ENCODE measurements at places on chromosomes 5 and 9.

GRCh38 chr5:513216-514100 is 10.8 kb downstream of the SLC9A3 start:
- DNase-seq, result no peak

DNA sequence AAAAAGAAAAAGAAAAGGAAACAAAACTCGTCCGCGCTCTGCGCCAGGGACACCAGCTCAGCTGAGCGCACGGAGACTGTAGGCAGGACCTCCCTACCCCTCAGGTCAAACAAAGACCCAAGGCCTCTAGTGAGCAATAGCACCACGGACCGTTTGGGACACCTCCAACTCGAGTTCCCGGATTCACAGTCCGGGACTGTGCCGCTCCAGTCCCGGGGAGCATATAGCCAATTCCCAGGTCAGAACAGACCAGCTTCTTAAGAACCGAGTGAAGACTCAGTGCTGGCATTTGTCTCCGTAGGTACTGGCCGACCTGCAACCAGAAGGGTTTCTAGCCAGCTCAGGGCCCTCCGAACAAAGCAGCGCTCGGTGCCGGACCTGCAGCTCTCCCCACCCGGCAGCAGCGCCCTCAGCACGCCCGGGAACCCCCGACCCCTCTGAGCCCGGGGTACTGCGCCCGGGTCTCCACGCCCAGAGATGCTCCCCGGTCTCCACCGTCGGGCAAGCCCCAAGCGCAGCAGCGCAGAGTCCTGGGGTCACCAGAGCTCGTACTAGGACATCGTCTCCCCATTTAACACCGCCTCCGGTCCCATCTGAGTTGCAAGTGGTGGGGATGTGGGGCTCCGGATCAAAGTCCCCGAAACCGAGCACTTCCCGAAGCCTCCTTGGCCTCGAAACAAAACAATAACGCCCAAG is 591 bp downstream of the ABCA1 start:
- DNase-seq, result no peak

DNA sequence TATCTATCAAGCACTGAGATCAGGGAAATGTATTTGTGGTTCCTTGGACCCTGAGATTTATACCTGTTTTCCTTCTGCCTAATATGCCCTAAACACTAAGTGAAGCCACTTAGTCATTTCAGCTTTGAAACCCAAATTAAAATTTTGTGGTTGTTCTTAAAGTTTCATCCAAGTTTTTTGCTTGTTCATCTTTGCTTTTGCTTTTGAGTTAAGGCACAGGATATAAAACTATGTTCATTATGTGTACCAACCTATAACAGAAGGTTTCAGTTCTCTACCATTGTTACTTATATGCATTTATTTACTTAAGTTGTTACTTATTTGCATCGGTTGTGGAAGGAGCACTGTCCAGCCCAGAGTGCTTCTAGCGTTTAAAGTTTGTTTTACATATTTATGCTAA is 382.3 kb downstream of the PTPRD start:
- no peak for DNase-seq

DNA sequence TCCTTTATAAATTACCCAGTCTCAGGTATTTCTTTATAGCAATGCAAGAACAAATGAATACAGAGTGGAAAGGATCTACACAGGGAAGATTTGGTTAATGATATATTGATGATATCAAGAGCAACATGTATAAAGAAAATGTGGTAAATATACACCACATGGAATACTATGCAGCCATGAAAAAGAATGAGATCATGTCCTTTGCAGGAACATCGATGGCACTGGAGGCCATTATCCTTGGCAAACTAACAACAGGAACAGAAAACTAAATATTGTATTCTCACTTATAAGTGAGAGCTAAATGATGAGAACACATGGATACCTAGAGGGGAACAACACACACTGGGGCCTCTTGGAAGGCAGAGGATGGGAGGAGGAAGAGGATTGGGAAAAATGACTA is 19.9 kb upstream of the PUM3 start:
- DNase-seq, result no peak

- DNase-seq, result no peak
Observed at GRCh38 chr5:57581222-57581621, 98.6 kb upstream of the ACTBL2 start.

DNA sequence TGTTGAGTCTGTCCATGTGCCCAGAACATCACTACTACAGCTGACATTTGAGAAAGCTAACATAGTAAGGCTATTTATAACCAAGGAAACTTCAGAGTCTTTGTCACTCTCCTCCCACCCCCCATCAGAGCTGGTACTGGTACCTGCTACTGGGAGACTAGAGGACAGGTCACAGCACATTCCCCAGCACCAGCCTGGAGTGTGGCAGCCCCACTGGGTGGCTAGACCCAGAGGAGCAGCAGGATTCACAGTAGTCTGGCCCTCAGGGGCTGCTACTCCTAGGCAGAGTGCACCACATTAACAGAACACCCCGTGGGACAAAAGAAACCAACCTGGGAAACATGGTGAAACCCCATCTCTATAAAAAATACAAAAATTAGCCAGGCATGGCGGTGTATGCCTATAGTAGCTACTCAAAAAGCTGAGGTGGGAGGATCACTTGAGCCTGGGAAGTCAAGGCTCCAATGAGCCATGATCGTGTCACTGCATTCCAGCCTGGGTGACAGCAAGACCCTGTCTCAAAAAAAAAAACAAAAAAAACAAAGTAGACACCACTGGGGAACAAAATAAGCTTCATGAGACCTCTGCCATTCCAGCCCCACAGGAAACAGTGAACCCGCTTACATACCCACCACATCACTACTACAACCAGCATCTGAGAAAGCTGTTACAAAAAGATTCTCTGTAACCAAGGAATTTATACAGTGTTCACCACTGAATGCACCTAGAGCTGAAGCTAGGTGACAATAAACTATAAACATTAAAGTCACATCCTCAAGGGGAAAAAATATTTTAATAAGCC is 26.3 kb upstream of the PTGER4 start:
- no peak for DNase-seq

DNA sequence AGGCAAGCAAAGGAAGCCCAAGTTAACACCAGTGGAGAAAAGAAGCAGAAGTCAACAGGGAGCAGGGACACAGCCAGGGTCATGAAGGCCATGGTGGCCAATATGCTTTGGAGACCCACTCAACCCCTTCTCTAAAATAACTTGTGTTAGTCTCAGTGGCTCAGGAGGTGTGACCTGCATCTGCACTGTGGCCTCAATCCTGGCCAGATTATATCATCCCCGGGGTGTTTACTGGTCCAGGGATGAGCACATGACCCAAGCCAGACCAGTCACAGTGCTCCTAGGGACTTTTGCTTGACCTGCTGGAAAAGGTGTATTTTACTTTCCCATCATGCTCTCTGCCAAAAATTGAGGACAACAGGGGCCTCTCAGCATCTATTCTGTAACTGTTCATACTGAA is 105.2 kb downstream of the DPYSL3 start:
- no peak for DNase-seq

DNA sequence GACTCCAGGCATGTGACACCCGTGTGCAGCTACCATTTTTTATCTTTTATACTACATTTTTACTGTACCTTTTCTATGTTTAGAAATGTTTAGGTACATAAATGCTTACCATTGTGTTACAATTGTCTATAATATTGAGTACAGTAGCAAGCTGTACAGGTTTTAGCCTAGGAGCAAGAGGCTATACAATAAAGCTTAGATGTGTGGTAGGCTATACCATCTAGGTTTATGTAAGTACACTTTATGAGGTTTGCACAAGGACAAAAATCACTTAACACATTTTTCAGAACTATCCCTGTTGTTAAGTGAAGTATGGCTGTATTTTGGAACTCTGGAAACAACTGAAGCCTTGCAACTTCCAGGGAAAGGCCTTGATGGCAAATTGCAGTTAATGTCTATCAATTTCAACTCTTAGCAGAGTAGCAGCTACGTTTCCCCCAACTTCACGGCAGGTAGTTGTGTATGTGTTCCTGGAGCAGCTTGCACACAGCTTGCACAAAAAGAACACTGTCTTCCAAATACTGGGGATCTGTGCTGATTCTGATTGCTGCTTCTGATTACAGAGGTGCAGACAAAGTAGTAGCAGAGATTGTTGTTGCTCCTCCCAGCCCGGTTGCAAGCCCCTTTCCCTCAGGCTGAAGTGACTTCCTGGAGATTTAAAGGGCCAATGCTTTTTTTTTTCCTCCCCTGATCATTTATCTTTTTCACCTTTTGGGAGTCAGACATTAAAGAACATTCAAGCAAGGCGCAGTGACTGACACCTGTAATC is 30.0 kb downstream of the SIL1 start:
- no peak for DNase-seq

GRCh38 chr5:141084487-141084989 is 9.9 kb upstream of the PCDHB2 start:
- DNase-seq, result peak; percentile 32

GRCh38 chr5:2103940-2104339 is 221.2 kb upstream of the IRX4 start:
- no peak for DNase-seq

- no peak for DNase-seq
Observed at GRCh38 chr5:136667789-136668188, 302.4 kb upstream of the TRPC7 start.

- DNase-seq, result no peak
Observed at GRCh38 chr9:81666123-81666522, 23.2 kb downstream of the TLE1 start.

DNA sequence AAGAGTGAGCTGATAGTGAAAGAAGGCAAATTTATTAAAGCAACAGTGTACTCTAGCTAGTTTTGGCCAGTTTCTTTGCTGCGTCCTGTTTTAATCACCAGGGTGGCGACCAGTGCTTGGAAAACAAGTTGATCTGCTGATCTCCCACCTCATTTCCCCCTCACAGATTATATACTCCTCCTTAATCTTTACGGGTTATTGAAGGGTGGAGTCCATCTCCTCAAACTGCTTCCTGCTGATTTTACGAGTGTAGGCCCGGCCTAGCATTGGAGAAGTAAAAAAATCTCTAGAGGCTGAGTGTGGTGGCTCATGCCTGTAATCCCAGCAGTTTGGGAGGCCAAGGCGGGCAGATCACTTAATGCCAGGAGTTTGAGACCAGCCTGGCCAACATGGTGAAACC is 14.0 kb upstream of the CFAP95 start:
- DNase-seq, result no peak

DNA sequence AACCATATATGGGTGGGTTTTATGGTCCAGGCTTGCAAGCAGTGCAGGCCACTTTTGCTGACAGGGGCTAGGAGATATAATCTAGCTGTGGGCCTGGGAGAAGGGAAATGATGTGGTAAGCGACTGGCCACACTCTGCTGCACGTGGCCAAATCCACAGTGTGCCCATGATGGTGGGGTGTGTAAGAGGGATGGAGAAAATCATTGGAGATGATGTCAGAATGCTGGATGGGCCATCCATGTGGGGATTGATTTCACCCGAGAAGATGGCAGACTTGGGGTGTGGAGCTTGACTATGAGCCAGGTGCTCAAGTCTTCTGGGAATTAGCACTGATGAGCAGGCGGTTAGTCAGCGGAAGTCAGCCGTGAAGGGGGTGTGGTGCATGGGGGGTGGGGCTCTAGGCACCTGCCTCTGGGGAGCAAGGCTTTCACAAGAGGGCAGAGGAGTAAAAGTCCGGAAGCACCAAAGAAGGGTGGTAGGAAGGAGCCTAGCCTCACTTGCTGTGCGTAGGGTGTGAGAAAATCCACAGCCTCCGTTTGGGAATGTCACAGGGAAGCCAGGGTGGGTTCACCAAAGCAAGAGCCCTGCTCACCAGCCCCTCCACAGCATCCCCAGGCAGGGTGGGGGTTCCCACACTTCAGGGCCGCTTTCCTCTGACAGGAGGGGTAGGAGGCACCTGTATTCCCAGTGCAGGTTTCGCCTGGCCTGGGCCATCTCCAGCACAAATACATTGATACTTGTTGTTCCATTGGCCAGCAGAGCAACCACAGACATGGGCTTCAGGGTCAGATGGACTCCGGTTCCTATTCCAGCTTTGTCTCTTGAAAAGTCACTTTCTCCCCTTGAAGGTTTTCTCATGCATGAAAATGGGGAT is 44.5 kb upstream of the ANGPTL2 start:
- no peak for DNase-seq

GRCh38 chr5:176596689-176597416 is 13.1 kb downstream of the GPRIN1 start:
- no peak for DNase-seq

- no peak for DNase-seq
Observed at GRCh38 chr9:2208991-2209390, 193.8 kb downstream of the SMARCA2 start.

- no peak for DNase-seq
Observed at GRCh38 chr9:12958279-12958678, 183.5 kb downstream of the LURAP1L start.

DNA sequence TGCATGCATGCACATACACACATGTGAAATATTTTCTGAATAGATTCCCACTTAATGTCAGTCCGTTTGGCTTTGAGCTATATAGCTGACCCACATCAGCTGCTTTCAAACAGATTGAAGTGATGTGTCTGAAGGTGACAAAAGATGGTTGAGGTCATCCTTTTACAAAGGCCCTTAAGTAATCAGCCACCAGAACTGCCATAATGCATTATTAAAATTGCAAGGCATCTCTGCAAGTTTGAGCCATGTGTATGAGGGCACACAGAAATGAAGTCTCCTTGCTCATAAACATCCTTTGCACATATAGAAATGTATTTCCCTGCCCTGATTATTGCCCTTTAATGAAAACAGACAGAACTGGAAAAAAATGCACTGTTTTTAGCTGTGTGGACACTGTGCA is 1043.0 kb upstream of the C9orf72 start:
- DNase-seq, result no peak

GRCh38 chr9:35712762-35713400 is 19.1 kb downstream of the TLN1 start:
- no peak for DNase-seq

- no peak for DNase-seq
Observed at GRCh38 chr5:33891446-33891787, 373 bp downstream of the ADAMTS12 start.

GRCh38 chr5:134436523-134437339 is 25.1 kb upstream of the CDKN2AIPNL start:
- peak; percentile 82 for DNase-seq

- DNase-seq, result no peak
Observed at GRCh38 chr9:133009906-133010582, 20.8 kb upstream of the GTF3C5 start.

GRCh38 chr9:134965411-134965810 is 47.7 kb upstream of the FCN1 start:
- no peak for DNase-seq

DNA sequence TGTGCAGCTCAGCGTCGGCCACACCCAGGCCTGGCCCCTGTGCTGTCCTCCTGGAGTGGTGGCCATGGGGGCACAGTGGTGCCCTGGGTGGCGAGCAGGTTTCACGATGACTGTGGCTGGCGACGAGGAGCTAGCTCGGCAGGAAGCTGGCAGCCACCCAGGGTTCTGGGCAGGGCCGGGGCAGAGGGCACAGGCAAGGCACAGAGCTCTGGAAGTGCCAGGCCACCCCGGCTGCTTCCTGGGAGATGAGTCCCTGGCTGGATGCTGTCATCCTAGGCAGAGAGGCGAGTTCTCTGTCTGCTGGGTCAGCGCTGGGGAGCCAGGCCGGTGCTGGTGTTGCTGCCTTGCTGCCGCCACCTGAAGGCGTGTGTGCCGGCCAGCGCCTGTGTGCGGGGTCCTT is 51.7 kb downstream of the RXRA start:
- peak; percentile 79 for DNase-seq

- no peak for DNase-seq
Observed at GRCh38 chr9:91698266-91698665, 251.8 kb downstream of the ROR2 start.
